Activated T-helper 1 cell treated with anti-CD3 and anti-CD28 coated beads, Interleukin-12 subunit alpha, Interleukin-12 subunit beta, Interleukin-2, Interleukin-4 antibody, amounts not matched to agents 30 ng/mL and 10 ng/mL and 1 ng/mL, durations not matched to agents 14 hours and 24 hours and 36 hours (primary cell): ENCODE measurements at places on chromosomes 1 and 21. TPM values are rescaled to one million over a fixed set of nuclear protein-coding genes. Genes with fewer than 3 reads are reported as not detected.

Gene LCE1A
- total RNA-seq, result not detected in 2 replicates

GRCh38 chr21:45901061-45901690 is 80.4 kb upstream of the COL6A1 start:
- no peaks in the 10 kb centered on the region for H3K4me1 ChIP-seq
- DNase-seq, result no peak
- no peaks in the 10 kb centered on the region for H3K36me3 ChIP-seq
- no peak overlapping the region for H3K27ac ChIP-seq
- H3K4me3 ChIP-seq, result no peak overlapping the region

- H3K4me3 ChIP-seq, result no peak overlapping the region
- H3K27me3 ChIP-seq, result no peaks in the 10 kb centered on the region
- H3K36me3 ChIP-seq, result peaks cover 22% of the 10 kb centered on the region
- DNase-seq, result no peak
- H3K4me1 ChIP-seq, result no peaks in the 10 kb centered on the region
Measured at GRCh38 chr1:45644661-45645060, 20.8 kb upstream of the CCDC17 start.

Gene RCSD1
- total RNA-seq, result 78.6 and 81.9 TPM in 2 replicates

Gene LCA5L
- total RNA-seq, result not detected in 2 replicates

Gene WNT4
- not detected in 2 replicates for total RNA-seq

DNA sequence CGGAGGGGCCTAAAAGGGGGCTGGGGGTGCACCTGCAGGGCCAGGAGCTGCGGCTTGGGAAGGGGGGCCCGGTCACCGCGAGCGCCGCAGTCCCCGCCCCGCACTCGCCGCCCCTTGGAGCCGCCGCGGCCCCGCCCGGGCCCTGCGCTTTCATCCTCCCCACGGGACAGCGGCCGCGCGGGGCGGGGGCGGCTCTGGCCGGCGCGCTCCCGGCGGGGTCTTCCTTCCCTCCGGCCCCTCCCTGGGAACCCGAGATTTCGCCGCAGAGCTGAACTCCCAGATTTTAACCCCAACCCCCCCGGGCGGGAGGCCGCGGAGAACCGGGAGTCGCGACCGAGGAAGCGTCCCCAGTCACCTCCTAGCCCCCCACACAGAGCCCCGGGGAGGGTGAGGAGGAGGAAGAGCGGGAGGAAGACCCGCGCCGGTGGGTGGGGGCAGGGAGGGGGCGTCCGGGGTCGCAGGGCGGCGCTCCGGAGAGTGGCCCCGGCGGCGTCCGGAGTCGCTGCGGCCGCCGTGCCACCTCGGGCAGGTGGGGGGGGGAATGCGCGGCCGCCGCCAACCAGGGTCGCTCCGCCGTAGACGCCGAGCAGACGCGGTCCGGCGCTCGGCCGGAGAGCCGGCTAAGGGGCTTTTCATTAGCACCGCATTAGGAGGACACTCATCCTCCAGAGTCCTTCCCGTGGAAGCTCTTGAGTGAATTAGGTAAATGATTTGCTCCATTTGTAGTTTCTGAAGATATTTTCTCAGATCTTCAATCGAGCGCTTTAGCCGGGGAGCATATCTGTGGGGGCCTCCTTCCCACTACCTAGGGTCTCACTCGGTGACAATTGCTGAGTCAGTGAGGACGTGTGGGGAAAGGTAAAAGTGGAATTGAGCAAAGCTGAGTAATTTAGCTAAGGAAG is 31.6 kb upstream of the NFIA start:
- H3K4me1 ChIP-seq, result peaks cover 31% of the 10 kb centered on the region
- H3K4me3 ChIP-seq, result peak overlapping the region; percentile 74
- H3K27ac ChIP-seq, result no peak overlapping the region
- no peak for DNase-seq
- peaks cover 2% of the 10 kb centered on the region for H3K36me3 ChIP-seq

GRCh38 chr1:15764269-15764764 is 5.7 kb downstream of the FBLIM1 start:
- peaks cover 27% of the 10 kb centered on the region for H3K27me3 ChIP-seq
- DNase-seq, result no peak
- no peak overlapping the region for H3K27ac ChIP-seq
- H3K4me3 ChIP-seq, result no peak overlapping the region
- H3K36me3 ChIP-seq, result no peaks in the 10 kb centered on the region

GRCh38 chr1:210328746-210329503 is at the start of gene HHAT:
Gene HHAT (plus strand): TSS chr1:210328902. CDS start chr1:210348976, 20,074 bp downstream.
- H3K27me3 ChIP-seq, result peaks cover 12% of the 10 kb centered on the region
- H3K27ac ChIP-seq, result peak within 1 kb of the TSS; percentile 95
- H3K4me1 ChIP-seq, result peaks cover 42% of the 10 kb centered on the region
- peak; percentile 52 for DNase-seq
- H3K4me3 ChIP-seq, result peak within 1 kb of the TSS; percentile 90
- peaks cover 1% of the 10 kb centered on the region for H3K36me3 ChIP-seq

- H3K36me3 ChIP-seq, result peaks cover 54% of the 10 kb centered on the region
- H3K4me3 ChIP-seq, result peak overlapping the region; percentile 77
- H3K4me1 ChIP-seq, result peaks cover 77% of the 10 kb centered on the region
Measured at GRCh38 chr1:198651650-198652400, 13.0 kb downstream of the PTPRC start.

DNA sequence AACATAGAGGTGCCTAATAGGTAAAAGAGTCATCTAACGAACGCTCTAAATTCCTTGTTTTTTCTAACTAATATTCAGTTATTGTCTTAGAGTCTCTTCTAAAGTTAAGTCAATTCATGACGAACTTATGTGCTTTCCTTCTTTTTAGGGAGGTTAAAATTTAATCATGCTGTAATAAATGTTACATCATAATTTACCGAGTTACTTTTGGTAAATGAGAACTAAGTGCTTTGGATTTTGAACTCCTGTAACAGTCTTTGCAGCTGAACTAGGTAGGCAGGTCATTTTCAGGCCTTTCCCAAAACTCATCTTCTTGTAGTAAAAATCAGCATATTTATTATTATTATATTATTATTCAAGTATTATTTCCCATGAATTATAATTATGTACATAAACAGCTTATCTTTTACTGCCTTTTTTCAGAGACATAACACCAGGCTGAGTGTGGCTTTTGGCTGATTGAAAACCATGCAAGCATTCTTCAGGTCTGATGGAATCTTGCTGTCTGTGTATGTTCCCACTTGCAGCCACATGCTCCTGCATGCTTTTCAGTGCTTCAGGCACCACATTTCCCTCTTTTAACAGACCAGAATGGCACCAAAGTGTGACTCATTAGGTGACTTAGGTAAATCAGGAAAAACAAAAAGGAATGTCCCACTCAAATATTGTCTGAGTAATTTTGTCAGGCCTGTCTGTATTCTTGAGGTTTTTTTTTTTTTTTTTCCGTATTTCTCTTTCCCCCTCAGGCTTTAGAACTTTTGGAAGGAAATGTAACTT is 81.0 kb upstream of the CD55 start:
- no peaks in the 10 kb centered on the region for H3K36me3 ChIP-seq
- no peaks in the 10 kb centered on the region for H3K4me1 ChIP-seq

DNA sequence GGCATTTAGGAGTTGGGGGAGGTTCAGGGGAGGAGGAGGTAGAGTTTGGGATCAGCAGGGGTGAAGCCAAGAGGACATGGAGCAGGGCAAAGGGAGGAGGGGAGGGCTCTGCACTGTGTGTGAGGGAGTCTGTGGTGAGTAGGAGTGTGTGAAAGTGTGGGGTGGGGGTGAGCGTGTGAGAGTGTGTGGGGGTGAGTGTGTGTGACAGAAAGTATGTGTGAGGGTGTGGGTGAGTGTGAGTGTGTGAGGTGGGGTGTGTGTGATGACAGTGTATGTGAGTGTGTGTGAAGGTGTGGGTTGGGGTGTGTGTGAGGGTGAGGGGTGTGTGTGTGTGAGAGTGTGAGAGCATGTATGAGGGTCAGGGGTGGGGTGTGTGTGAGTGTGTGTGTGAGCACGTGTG is 62.6 kb downstream of the GNG4 start:
- H3K27ac ChIP-seq, result peak overlapping the region; percentile 65
- no peak overlapping the region for H3K4me3 ChIP-seq
- peaks cover 15% of the 10 kb centered on the region for H3K27me3 ChIP-seq
- H3K36me3 ChIP-seq, result peaks cover 21% of the 10 kb centered on the region
- no peak for DNase-seq

Gene HSD3B1
- total RNA-seq, result not detected in 2 replicates

DNA sequence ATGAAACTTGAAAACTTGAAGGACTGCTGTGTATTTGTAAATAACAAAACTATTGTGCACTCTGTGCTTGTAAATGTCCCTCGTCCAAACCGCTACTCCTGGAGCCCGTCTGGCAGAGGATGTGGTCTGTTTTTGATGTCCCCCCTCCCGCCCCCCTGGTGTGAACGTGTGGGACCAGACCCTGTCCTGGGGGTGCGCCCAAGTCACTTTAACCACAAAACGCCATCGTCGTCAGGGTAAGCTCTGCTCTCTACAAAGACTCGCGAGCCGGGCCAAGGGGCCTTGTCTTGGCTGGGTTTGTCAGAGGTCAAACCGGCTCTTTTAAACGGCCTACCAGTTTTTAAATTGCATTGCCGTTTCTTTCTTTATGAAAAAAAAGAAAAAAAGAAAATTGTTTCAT is 87.4 kb upstream of the TMEM51 start:
- H3K27ac ChIP-seq, result no peak overlapping the region
- no peak overlapping the region for H3K4me3 ChIP-seq
- no peaks in the 10 kb centered on the region for H3K36me3 ChIP-seq
- no peaks in the 10 kb centered on the region for H3K27me3 ChIP-seq
- no peaks in the 10 kb centered on the region for H3K4me1 ChIP-seq
- DNase-seq, result no peak

GRCh38 chr1:233183226-233184020 is 112.1 kb downstream of the PCNX2 start:
- H3K4me3 ChIP-seq, result no peak overlapping the region
- no peaks in the 10 kb centered on the region for H3K27me3 ChIP-seq
- DNase-seq, result no peak
- H3K36me3 ChIP-seq, result peaks cover 39% of the 10 kb centered on the region
- H3K4me1 ChIP-seq, result peaks cover 15% of the 10 kb centered on the region

Gene ADAMTSL4
- 1.2 and 1.3 TPM in 2 replicates for total RNA-seq

DNA sequence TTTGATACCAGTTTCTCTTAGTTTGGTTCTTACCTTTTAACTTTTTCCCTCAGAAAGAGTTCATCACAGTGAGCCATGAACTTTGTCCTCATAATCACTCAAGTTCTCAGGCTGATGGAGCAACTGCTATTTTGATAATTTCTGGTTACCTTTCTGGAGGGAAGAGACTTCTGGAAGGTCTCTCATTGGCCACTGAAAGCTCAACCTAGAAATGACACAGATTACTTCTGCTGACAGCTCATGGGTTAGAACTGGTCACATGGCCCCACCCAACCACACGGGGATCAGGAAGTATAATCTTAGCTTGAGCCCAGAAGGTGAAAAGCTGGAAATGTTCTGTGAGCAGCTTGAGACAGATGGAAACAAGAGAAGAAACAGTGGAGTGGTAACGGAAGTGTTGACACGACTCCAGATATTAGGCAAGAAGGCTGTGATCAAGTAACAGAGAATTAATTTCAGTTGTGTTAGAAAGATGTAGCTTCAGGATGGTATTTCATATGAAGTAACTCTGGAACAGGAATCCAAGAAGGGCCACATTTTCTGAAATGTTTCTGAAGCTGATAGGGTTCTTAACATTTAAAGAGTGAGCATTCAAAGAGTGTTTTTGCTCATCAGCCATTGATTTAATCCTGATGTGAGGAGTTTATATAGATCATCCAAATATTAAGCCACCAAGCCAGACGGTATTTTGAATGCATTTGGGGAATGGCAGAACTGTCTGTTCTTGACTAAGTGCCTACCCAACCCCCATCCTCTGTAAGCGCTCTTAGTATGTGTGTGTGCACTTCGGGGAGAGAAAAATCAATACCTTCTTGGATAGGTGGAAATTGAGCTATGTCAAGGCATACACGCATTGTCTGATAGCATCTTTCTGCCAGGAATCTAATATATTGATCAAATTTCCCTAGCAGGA is 21.9 kb upstream of the XPR1 start:
- H3K27ac ChIP-seq, result no peak overlapping the region
- peaks cover 10% of the 10 kb centered on the region for H3K4me1 ChIP-seq
- H3K4me3 ChIP-seq, result no peak overlapping the region
- DNase-seq, result no peak

Gene SPRR2A
- not detected in 2 replicates for total RNA-seq

- H3K36me3 ChIP-seq, result no peaks in the 10 kb centered on the region
- H3K4me1 ChIP-seq, result no peaks in the 10 kb centered on the region
- H3K27me3 ChIP-seq, result no peaks in the 10 kb centered on the region
- no peak overlapping the region for H3K4me3 ChIP-seq
- H3K27ac ChIP-seq, result no peak overlapping the region
Measured at GRCh38 chr1:191350938-191351337, 807.3 kb upstream of the RGS18 start.

GRCh38 chr21:17590430-17590829 is 22.3 kb downstream of the BTG3 start:
- H3K4me1 ChIP-seq, result peaks cover 5% of the 10 kb centered on the region
- peaks cover 24% of the 10 kb centered on the region for H3K36me3 ChIP-seq
- no peak overlapping the region for H3K27ac ChIP-seq
- DNase-seq, result no peak

- no peak for DNase-seq
- no peak overlapping the region for H3K27ac ChIP-seq
- H3K36me3 ChIP-seq, result no peaks in the 10 kb centered on the region
- H3K27me3 ChIP-seq, result peaks cover 2% of the 10 kb centered on the region
Measured at GRCh38 chr1:15081102-15081501, 72.4 kb upstream of the TMEM51 start.

DNA sequence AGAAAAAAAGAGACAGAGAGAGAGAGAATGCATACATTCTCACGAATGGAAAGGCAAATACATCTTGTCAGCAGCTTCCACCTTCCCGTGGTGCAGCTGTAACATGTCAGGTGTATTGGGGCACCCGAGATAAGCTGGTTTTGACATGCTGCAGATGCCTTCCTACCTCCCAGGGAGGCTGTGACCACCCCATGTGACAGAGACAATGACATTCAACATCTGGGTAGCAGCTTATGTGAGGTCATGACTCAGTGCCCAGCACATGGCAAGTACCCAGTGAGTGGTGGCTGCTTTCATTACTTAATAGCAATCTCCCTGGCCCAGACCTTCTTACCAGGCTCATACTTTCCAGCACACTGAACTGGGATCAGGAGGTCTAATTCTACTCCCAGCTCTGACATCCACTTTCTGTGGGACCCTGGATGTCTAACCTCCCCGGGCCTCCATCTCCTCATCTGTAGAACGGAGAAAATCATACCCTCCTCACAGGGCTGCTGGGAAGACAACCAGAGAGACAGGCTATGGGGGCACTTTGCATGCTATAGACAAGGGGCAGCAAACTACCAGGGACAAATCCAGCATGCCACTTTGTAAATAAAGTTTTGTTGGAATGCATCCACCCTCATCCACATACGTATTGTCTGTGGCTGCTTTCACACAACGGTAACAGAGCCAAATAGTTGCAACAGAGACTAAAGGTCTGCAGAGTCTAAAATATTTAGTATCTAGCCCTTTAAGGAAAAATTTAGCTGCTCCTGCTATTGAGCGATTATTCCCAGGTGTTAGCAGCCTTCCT is 38.5 kb upstream of the ZBTB40 start:
- H3K27me3 ChIP-seq, result peaks cover 2% of the 10 kb centered on the region
- no peak overlapping the region for H3K4me3 ChIP-seq

- DNase-seq, result no peak
- no peak overlapping the region for H3K27ac ChIP-seq
- no peak overlapping the region for H3K4me3 ChIP-seq
- no peaks in the 10 kb centered on the region for H3K36me3 ChIP-seq
Measured at GRCh38 chr1:60681095-60681860, 401.1 kb upstream of the NFIA start.

- no peaks in the 10 kb centered on the region for H3K27me3 ChIP-seq
- no peaks in the 10 kb centered on the region for H3K4me1 ChIP-seq
- DNase-seq, result no peak
- H3K27ac ChIP-seq, result no peak overlapping the region
Measured at GRCh38 chr1:10186331-10187025, 23.9 kb upstream of the KIF1B start.

- H3K4me1 ChIP-seq, result no peaks in the 10 kb centered on the region
- DNase-seq, result no peak
- no peaks in the 10 kb centered on the region for H3K36me3 ChIP-seq
- no peaks in the 10 kb centered on the region for H3K27me3 ChIP-seq
- H3K4me3 ChIP-seq, result no peak overlapping the region
- no peak overlapping the region for H3K27ac ChIP-seq
Measured at GRCh38 chr1:80825067-80825466, 975.7 kb upstream of the ADGRL2 start.
